Bone marrow (tissue), 2 donors: ENCODE measurements at places on chromosomes 13 and 19.
A peak's percentile ranks its signal among the peaks of the same experiment; 100 is the strongest.

DNA sequence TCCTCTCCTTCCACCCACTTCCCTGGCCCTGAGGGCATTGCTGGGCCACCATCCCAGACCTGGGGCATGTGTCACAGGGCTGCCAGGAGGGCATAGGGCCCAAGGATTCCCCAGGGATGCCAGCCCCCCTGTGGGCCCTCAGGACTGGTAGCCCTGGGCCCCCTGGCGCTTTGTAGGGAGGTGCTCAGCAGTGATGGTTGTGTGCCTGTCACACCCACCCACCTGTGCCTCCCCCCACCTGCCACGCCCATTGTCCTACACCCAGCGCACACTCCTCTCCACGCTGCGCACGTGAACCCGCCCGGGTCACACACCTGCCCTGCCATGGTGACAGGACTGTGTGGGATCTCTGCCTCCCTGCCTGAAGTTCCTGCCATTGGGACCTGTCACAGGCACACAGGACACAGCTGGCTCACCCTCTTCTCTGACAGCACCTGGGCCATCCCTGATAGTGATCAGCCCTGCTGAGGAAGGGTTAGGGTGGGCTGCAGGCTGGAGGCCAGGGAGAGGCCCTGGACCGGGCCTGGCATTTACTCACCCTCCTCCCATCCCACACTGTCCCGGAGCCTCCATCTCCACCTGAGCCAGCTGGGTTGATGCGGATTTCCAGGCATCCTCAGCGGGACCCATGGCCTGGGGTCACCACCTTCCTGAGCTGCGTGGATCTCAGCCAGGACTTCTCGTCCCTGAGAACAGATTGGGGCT, 23.9 kb downstream of the WTIP start:
- no peak for DNase-seq

DNA sequence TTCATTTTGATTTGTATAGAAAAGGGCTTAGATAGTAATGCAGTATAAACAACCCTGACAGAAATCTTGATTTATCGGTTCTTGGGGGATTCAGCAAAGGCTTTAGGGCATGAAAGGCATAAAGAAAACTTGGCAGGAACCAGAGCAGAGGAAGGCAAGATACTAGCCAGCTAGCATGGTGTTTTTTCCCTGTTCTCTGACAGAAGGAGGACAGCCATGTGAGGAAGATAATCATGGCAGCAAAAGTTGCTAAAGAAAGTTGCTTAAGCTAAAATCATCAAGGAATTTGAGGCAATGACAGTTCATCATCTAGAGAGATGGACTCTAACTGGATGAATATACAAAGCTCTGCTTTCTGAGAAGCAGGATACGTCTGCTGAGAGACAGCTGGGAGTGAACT, 294.1 kb downstream of the KCNRG start:
- DNase-seq: no peak

- DNase-seq: peak; percentile 60
These were observed at the start of gene CEBPA for GRCh38 chr19:33302175-33302973. TSS of gene CEBPA (minus strand) at chr19:33302534. CDS start at chr19:33302414, 120 bp downstream.

DNA sequence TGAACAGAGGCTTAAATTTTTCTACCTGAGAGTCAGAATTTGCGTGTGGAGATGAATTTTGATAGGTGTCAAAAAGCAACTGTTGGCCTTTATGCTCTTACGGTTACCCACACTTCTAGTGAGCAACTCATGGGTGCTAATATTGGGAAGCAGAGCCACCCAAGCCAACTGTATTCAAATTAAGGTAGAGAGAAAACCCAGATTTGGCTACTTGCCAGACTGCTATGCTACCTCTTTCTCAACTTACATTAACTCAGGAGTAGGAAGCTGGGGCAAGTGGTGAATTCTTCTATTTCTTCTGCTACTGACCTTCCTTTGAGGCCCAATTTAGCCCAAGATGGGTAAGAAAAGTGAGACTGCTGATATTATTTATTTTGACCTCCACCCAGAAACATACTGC, 83.9 kb downstream of the OLFM4 start:
- no peak for DNase-seq

GRCh38 chr13:78160793-78161192, 242.2 kb upstream of the EDNRB start:
- no peak for DNase-seq

DNA sequence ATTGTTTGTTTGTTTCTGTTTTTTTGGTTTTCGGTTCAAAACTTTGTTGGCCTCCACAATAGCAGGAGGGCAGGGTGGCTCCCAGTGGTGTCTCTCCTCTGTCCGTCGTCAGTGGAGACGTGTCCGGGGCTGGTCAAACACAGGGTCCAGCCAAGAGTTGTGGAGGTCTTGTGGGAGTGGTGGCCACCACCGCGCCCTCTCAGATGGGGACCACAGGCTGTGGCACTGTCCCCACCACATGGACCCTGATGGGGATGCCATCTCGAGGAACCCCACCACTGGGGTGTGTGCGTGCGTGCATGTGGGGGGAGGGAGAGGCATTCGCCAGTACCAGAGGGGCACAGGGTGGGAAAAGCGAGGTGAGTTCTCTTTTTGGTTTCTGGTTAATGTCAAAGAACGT, 13.8 kb downstream of the ZNF574 start:
- DNase-seq: no peak

DNA sequence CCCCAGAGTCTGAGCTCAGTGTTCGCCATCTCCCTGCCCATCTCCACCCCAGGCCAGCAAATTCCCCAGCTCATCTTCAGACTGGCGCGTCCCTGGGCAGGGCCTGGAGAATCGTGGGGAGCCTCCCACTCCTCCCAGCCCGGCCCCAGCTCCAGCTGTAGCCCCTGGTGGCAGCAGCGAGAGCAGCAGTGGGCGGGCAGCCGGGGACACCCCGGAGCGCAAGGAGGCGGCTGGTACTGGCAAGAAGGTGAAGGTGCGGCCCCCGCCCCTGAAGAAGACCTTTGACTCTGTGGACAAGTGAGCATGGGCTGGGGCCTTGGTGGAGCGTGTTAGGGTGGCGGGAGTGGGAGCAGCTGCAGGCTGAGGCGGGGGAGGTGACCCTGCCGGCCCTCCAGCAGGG, 8.4 kb upstream of the PRR19 start:
- DNase-seq: no peak

DNA sequence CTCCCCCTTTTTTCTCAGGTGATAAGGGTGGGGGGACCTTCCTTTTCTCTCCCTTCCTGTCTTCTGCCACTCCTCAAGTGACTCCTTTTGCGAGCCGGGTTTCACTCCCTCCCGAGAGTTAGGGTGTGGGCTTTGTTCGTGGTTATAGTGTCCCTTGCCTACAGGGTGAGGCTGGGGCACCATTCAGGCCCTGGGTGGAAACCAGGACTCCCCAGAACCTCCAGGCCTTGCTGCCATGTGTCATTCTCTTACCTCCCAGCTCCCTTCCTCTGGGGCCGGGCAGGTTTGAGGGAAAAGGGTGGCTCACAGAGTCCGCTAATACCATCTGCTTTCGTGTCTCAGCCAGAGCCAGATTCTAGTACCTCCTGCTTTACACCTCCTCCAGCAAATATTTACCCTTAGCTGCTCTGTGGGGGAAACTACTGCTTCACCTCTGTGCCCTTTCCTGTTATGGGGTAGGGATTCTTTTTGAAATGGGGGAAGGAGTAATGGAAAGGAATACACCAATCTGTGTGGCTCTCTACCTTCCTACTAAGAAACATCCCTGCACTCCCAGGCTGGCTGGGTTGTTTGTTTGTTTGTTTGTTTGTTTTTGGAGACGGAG, 2.8 kb downstream of the ACTN4 start:
- no peak for DNase-seq
